ENCODE measurements at places on chromosomes 16 and 17.

DNA sequence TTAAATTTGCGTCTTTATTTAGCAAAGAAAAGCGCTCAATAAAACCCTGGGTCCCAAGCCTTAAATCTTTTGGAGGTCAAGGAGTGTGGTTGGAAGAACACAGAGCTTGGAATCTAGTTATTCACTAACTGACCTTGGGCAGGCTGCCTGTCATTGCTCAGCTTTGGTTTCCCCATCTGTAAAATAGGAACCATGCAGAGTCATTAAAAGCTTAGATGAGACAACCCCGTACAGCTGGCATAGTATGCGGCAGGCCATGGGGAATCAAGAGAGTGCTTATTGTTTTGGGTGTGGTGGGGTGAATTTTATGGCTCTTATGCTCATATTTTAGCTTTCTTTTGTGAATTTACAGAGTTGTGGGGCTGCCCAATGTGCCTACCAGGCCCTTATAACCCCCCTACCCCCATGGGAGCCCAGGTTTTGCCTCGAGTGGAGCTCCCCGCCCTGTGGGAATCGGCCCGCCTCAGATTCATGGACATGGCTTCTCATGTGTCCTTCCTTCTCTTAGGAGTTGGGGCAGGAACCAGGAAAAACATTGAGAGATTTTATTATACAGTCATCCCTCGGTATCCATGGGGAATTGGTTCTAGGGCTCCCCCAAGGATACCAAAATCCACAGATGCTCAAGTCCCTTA is 113.5 kb downstream of the CLEC16A start:
- no peak for DNase-seq

GRCh38 chr17:48751172-48751571 is 22.6 kb upstream of the HOXB13 start:
- DNase-seq = no peak

DNA sequence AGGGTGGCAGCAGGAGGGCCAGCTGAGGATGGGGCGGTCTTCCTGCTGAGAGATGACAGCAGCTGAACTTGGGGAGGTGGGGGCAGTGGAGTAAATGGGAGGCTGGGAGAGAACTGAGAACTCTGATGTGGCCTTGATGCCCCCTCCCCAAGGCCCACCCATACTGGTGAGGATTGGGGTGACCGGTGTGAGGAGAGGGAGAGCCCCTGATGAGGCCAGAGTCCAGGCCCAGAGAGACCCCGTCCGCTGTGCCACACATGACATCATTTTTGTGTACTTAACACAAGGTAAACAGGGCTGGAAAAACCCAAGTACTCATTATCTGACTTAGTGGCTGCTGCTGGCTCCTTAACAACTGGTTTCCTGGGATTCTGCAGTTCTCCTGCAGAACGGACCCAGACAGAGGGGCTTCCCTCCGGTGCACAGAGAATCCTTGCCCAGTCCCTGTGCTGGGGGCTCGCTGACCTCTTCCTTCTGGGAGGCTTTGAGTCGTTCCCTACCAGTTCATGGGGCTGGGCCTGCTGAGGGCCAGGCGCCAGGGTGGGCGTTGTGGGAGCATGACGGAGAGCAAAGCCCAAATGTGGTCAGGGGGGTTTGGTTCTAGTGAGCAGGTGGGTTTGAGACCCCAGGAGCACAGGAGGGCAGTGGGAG is 207.6 kb downstream of the RAB11FIP4 start:
- no peak for DNase-seq

GRCh38 chr17:61494325-61495160 is 42.3 kb downstream of the TBX4 start:
- no peak for DNase-seq

DNA sequence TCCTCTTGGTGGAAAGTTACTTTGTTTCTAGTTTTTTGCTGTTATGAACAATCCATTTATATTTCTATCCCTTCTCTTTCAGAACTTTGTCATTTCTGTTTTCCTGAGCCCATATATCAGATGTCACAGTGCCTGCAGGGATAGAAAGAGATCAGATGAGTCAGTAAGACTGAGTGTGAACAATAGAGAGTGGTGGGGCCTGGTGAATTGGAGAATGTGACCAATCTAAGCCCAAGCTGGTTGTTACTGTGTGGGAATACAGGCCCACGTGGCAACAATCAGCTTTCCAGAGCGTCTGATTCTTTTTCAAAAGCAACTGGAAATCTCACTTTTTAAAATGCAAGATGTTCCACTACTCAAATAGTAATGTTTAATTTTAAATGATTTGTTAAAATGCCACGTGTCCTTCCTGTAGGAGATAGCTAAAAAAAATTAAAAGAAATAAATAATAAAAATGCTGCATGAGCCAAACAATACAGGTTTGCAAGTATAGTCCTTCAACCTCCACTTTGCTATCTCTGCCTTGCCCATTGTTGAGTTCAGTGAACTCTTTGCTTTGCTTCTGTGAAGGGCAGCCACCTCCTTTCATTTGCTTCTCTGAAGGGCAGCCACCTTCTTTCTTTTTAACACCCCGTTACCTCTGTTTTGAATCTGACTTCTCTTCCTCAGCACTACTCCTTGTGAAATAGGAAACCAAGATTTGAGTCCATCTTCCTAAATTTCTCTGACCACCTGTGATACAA is 9.6 kb downstream of the DCTN5 start:
- DNase-seq = no peak

DNA sequence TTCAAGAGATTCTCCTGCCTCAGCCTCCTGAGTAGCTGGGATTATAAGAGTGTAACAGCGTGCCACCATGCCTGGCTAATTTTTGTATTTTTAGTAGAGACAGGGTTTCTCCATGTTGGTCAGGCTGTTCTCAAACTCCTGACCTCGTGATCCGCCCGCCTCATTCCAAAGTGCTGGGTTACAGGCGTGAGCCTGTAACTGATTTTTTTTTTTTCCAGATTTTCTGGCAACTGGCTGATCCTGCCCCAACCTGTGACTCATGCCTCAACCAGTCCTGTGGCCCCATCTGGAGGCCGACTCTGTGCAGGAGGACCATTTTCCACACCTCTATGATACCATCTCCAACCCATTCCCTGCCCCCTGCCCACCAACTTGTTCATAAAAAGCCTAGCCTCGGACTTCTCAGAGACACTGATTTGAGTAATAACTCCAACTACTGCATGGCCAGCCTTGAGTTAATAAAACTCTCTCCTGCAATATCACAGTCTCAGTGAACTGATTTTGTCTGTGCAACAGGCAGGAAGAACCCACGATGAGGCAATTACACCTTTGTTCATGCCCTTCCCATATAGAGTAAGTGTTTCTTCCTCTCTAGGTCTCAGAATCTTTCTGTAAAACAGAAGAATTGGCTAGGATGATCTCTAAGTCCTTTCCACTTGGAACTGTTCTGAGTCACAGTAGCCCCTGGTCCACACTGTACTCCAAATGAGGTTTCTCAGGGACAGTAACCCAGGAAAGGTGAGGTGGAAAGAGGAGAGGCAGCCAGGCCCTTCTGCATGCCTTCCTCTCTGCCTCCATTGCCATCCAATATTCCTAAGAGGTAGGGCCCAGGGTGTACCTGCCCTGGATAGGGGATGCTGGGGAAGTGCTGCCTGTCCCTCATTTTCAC is 8.8 kb upstream of the CNOT1 start:
- peak; percentile 60 for DNase-seq

GRCh38 chr16:30379158-30379783 is 3.1 kb downstream of the SEPTIN1 start:
- DNase-seq = no peak

GRCh38 chr17:81980707-81981343 is 3.4 kb downstream of the ASPSCR1 start:
- DNase-seq = no peak

- DNase-seq = no peak
These were observed 196.1 kb downstream of the GSG1L start for GRCh38 chr16:27867122-27868110.

DNA sequence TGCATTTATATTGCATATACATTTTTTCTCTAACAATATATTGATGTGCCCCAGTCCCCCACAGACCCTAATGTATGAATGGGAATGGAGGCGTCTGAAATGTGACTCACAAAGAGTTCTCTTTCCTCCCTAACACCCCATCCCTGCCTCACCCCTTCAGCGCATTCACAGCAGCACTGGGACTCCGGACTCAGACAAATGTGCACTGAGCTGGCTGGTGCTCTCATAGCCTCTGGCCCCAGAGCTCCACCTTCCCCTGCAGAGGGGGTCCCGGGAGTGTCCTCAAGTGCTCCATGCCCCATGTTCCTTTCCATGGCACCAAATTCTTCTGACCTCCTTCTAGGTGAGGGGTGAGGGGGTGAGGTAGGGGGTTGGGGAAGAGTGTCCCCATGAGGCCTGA is 20.6 kb downstream of the NPTX1 start:
- DNase-seq = no peak

GRCh38 chr16:85798283-85798776 is 1.0 kb downstream of the EMC8 start:
- no peak for DNase-seq

DNA sequence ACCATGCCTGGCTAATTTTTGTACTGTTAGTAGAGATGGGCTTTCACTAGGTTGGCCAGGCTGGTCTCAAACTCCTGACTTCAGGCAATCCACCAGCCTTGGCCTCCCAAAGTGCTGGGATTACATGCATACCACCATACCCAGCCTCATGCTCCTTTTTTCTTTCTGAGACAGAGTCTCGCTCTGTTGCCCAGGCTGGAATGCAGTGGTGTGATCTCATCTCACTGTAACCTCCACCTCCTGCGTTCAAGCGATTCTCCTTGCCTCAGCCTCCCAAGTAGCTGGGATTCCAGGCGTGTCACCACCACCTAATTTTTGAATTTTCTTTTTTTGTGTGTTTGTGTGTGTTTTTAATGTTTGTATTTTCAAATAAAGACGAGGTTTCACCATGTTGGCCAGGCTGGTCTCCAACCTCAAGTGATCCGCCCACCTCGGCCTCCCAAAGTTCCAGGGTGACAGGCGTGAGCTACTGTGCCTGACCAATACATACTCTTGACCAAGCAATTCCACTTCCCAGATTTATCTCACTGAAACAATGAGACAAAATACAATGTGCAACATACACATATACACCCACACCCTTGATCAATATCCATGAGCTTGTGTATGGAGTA is 5.0 kb downstream of the GRB2 start:
- no peak for DNase-seq

DNA sequence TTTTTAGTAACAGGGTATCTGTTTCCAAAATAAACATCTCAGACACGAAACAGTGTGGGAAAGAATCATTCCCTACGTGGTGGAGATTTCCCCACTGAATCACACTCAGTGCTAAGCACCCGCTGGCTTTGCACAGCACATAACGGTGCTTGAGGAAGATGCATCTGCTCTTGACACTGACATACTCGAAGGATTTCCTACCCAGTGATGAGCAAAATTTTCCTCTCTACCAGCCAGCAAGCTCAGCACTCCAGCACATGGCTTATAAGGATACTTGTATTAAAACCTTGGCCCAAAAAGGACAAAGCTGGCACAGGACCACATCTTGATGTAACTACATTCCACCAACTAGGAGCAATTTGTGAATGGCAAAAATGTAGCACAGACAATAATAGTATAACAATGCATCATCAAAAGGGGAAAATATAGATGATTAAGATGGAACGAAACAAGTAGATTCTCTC is 59.0 kb downstream of the ANKFY1 start:
- no peak for DNase-seq

- DNase-seq = no peak
These were observed 5.4 kb upstream of the SLC5A2 start for GRCh38 chr16:31477220-31478216.

DNA sequence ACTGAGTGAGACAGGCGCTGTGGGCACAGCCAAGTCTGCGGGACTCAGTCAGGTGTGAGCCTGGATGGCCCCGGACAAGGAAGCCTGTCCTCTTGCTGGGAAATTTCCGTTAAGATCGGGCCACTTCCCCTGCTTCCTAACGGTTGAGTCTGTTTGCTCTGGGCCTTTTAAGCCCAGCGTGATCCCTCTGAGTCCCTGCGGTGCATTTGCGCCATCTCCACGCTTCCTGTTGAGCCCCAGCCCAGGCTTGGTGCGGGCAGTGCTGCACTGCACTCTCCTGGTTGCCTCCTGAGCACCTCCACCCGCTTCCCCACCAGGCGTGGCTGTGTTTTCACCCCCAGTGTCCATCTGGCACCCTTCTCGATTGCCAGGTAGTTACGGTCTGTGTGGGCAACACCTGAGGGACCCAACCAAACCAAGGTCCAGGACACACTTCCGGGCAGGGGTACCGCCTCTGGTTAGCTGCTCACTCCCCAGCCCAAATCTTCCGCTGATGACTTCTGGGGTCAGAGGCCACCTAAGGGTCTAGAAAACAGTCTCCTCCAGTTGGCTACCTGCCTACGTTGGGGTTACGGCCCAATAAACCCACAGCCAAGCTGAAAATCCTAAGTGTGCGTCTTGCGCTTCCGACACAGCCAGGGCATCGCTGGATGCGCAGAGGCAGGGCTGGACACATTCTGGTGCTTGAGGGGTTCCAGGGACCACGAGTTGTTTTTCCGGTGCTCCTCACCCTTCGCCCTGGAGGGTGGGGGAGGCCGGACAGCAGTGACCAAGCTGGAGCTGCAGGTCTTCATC is 1.4 kb upstream of the SLC25A10 start:
- no peak for DNase-seq

- DNase-seq = no peak
These were observed 133.6 kb upstream of the CRHR1 start for GRCh38 chr17:45650561-45650960.

- no peak for DNase-seq
These were observed 9.8 kb downstream of the SLC4A1 start for GRCh38 chr17:44257815-44258760.

DNA sequence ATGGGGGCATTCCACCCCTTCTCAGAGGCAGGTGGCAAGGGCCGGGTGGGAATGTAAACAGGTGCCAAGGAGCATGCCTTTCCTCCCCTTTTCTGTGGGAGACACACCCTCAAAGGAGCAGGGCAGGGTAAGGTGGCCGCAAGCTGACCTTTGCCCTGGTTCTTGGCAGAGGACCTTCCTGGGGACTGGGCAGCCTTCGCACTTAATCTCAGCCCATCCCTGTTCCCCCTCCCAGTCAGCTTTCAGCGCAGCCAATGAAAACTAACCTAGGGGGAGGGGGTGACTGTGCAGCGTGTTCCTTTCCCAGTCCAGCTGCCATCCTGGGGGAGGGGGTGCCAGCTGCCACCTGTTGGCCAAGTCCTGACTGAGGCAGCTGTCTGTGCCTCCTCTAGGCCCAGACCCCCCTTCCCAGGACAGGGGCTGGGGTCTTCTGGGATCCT is 2.8 kb downstream of the TRAF4 start:
- no peak for DNase-seq

DNA sequence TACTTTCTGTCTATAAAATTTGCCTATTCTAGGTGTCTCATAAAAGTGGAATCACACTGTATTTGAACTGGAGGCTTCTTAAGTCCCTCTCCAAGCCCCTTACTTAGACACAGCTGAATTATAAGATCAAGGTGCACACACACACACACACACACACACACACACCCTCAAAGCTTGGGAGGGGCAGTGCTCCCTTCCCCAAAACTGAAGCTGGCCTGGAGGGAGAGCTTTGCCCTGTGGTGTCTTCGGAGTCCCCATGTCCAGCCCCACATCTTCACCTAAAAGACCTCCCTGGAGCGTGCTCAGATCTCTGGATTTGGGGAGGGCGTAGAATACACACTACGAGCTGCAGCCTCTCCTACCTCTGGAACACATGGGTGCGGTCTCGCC is 828 bp downstream of the EMP2 start:
- no peak for DNase-seq

GRCh38 chr17:45722161-45722560 is 62.0 kb upstream of the CRHR1 start:
- no peak for DNase-seq

GRCh38 chr16:80599466-80599865 is 58.7 kb downstream of the DYNLRB2 start:
- DNase-seq = no peak

All from kidney epithelial cell (primary cell).